ENCODE measurements at places on chromosomes 12 and 14.

- DNase-seq = no peak
These were observed 82.4 kb downstream of the ITPK1 start for GRCh38 chr14:93033084-93033982.

DNA sequence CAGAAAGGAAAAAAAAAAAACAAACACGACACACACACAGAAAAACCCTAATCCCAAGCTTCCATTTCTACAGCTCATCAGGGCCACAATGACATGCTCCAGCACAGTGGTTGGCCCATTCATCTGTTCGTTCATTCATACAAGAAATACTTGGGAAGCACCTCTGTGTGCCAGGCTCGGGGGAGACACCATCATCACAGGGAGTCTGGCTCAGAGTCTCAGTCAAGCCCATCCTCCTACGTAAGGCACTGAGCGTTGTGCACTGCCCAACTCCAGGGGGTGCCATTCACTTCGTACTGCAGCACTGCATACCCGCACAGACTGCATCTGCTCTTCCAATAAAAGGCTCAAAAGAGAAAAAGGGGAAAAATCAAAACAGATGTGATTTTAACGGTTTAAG, 15.3 kb downstream of the VPS37B start:
- DNase-seq = no peak

- no peak for DNase-seq
These were observed 222.7 kb downstream of the ERC1 start for GRCh38 chr12:1213618-1214205.

- no peak for DNase-seq
These were observed 210.9 kb upstream of the FKBP4 start for GRCh38 chr12:2583642-2584401.

- DNase-seq = no peak
These were observed at the start of gene HOXC6 for GRCh38 chr12:54028314-54029201. HOXC6 (plus strand) TSS chr12:54028440; CDS start chr12:54028522, 82 bp downstream.

DNA sequence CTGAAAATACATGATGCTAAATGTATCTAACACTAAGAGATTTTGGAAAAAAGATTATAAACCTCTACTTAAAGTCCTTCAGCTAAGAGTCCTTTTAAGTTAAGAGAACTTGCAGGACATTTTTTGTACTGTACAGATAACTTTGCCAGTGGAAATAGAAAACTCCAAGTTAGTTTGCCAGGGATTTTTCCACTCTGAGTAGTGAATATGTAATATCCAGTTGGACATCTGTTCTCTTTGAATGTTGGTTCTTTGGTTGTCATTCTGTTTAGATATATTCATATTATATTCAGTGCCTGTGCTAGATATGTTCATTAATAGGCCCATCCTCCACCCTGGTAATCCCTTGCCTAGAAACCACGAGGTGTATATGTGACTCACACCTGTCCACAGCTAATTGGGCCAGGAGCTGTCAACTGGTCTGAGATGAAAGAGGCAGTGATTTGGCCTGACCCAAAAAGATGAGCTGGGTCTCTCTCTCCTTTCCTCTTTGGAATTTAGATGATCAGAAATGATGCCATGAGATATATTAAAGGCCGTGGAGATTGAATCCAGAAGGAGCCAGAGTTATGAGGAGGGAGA, 261.0 kb upstream of the LRIG3 start:
- DNase-seq = no peak

- no peak for DNase-seq
These were observed 67.0 kb downstream of the CRADD start for GRCh38 chr12:93743999-93744689.

GRCh38 chr14:37903343-37904191, 304.1 kb upstream of the SSTR1 start:
- no peak for DNase-seq

- no peak for DNase-seq
These were observed 82.6 kb upstream of the PTPRB start for GRCh38 chr12:70719672-70720420.

- DNase-seq = no peak
These were observed 21.4 kb downstream of the ZNF268 start for GRCh38 chr12:133202493-133203343.

DNA sequence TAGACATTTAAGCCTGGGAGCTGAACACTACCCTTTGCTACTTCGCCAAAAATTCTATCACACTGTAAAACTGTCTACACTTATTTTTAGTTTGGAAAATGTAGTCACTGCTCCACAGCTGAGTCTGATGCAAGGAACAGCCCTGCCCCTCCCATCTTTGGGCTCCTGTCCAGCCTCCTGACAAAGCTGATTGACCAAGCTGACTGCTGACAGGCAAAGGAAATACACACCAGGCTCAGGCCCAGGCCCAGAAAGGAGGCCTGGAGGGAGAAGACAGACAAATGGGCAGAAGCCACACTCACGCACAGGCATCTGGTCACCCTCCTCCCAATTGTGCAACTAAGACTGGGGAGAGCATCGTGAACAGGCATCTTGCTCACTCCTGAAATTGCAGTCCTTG, 55.3 kb downstream of the ISCA2 start:
- DNase-seq = no peak

GRCh38 chr14:51977075-51977474, 12.3 kb upstream of the RTRAF start:
- DNase-seq = no peak

DNA sequence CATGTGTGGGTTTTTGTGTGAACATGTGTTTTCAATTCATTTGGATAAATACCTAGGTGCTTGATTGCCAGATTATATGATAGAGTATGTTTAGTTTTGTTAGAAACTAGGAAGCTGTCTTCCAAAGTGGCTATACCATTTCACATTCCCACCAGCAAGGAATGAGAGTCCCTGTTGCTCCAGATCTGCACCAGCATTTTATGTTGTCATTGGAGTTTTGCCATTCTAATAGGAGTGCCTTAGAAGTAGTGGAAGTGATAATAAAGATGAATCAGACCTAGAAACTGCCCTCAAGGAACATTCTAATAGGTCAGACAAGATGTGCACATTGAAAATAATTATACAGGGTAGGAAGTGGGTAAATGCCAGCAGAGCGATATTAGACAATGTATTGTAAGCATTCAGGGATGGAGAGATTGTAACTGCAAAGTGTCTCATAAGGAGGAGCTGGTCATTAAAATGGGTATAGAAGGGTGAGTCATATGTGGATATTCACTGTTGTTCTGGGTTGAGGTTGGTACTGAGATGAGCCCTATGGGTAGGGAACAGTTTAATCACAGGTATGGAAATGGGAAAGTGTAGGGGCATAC, 71.4 kb downstream of the MNAT1 start:
- DNase-seq = no peak

DNA sequence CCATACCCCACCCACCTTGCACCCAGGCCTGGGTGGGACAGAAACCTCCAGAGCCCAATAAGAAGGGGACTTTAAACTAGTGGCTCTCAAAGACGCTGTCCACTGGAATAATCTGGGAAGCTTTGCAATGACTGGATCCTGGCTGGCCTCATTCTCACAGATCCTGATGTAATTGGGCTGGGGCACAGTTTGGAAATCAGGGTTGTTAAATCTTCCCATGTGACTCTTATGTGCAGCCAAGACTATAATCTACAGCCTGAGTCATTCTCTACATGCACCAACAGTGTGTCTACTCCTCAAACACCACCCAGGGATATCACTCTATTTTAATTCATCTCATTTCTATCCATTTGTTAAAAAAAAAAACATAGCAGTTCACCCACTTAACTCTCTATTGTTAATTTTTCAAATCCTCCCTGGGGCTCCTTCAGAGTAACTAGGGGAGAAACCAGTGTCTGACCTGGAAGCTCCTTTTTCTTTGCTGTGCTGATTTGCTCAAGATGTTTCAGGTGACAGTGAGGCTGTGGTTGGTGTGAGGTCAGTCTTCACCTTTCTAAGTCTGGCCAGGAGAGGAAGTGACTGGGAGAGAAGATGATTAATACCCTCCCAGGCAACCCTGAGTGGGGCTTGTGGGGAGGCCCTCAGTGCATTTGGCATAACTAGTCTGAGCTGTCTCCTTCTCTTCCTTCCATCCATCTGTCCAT, 211.6 kb upstream of the SFSWAP start:
- no peak for DNase-seq

- DNase-seq = peak; percentile 22
These were observed 49.7 kb downstream of the FAM222A start for GRCh38 chr12:109763201-109763841.

DNA sequence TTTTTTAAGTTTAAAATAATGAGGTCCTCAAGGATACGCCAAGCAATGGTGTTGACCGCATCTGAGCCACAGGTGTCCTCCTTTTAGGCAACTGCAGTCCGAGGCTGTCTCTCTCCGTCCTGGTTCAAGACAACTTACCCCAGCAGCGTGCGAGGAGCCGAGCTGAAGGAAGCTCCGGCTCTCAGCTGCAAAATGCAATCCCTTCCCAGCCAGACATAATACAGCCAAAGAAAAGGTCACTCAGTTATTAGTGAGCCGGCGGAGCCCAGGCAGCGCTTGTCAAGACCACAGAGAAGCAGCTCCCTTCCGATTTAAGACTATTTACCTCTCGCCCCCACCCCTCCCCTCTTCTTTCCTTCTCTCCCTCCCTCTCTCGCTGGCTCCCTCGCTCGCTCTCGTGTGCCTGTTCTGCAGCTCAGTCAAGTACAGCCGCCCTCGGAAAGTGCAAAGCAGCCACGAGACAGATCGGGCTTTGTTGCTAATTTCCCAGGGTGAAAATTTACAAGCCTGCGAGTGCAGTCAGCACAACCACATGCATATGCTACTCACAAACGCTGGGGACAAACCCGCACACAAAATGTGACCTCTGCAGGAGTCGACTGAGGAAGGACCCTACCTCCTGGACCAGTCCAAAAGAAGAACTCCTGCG, 363 bp upstream of the LMO3 start:
- DNase-seq = no peak

DNA sequence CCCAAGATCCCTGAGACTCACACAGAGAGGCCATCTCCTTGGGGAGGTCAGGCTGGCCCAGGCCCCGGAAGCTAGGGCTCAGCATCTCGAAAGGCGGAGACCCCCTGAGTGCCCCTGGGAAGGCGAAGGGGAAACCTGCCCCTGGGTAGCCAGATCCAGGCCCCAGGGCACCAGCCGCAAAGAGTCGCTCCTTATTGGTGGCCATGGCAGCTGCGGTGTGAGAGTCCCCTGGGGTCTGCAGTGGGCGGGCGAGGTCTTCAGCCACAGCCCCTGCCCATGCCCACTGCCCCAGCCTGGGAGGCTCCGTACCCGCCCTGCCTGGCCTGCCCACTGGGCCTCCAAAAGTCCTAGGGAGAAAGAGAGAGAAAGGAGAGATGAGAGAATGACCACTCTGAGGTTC, 4.7 kb downstream of the RARG start:
- no peak for DNase-seq

GRCh38 chr12:104566244-104566993, 109.7 kb downstream of the CHST11 start:
- peak; percentile 54 for DNase-seq

GRCh38 chr14:54627540-54628363, 60.8 kb downstream of the SAMD4A start:
- DNase-seq = peak; percentile 24

GRCh38 chr12:29739279-29739991, 44.3 kb downstream of the TMTC1 start:
- DNase-seq = no peak

- DNase-seq = no peak
These were observed 6.2 kb downstream of the SMIM41 start for GRCh38 chr12:52085682-52086180.

- peak; percentile 38 for DNase-seq
These were observed 934 bp upstream of the TAPBPL start for GRCh38 chr12:6450869-6451347.

GRCh38 chr14:27845902-27846301, 920.7 kb upstream of the FOXG1 start:
- DNase-seq = no peak

GRCh38 chr14:80095623-80096022, 115.7 kb downstream of the DIO2 start:
- no peak for DNase-seq

DNA sequence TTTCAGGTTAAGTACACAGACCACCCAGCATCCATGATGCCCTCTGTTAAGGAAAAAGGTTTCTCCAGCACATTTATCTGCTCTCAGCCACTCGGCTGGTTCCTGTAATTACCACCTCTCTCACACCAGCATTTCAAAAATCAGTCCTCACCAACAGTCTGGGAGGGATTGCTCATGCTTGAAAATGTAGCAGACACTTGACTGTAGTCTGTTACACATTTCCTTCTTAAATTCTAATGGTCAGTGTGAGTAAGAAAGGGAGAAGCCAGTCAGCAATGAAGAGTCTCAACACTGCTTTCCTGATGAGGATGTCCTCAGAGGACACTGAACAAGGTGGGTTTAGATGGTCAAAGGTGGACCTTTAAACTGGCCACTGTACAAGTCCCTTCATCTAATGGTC, 6.0 kb downstream of the ZBTB39 start:
- no peak for DNase-seq

- no peak for DNase-seq
These were observed 141.1 kb downstream of the SLC15A5 start for GRCh38 chr12:16136219-16136988.

DNA sequence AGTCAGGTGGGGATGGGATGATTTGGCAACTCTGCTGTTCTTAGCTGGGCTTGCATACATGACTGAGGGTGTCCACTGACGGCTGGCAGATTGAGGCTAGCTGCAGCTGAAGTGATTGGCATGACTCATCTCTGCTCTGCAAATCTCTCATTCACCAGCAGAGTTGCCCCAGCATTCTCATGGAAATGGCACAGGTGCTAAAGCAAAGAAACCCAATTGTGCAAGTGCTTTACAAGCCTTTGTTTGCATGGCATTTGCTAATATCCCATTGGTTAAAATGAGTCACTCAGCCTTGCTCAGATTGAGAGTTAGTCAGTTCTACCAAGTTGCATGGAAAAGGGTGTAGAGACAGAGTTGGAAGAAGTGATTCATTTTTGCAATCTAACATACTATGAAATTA, 389.7 kb upstream of the FAR2 start:
- no peak for DNase-seq

DNA sequence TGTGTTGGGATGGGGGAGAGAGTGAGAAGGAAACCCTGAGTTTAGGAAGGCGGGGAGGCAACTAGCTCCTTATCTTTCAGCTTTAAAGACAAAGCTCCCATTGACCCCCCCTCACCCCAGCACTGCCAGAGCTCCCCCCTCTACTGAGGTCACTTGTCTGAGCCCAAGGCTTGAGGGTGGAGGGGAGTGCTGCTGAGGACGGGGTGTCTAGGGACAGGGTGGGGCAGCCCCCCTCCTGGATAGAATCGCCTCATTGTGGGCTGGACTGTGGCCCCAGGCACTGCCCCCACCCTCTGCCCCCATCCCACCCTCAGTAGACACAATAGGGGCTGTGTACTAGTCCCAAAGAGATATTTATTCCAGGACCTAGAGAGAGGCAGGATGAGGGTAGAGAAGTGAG, 3.0 kb downstream of the ERBB3 start:
- no peak for DNase-seq

GRCh38 chr12:29702972-29703371, 80.8 kb downstream of the TMTC1 start:
- no peak for DNase-seq

DNA sequence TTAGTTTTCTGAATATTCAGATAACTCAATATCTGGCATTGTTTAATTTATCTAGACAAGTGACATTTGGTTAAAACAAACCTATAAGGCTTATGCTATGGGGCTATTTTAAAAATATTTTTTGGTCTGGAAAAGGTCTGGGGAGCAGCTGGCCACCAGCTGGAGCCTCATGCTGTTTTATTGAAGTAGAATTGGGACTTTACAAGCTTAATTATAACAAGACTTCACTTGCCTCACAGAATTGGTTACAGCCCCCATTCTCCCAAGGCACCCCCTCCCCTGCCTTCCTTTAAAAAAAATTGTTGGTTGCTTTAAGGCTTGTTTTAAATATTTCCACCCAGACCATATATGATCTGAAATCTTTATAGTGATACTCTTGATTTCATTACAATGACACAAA, 453.9 kb downstream of the ADAMTS20 start:
- no peak for DNase-seq

All from stimulated activated CD4-positive, alpha-beta T cell treated with anti-CD3 and anti-CD28 coated beads, Interleukin-1b, Interleukin-23, amount 100 ng/mL, for 48 hours (primary cell).